ENCODE measurements at places on chromosomes 12 and 14.

- no peak for DNase-seq
Measured at GRCh38 chr12:130868412-130868811, 3.5 kb upstream of the RAN start.

DNA sequence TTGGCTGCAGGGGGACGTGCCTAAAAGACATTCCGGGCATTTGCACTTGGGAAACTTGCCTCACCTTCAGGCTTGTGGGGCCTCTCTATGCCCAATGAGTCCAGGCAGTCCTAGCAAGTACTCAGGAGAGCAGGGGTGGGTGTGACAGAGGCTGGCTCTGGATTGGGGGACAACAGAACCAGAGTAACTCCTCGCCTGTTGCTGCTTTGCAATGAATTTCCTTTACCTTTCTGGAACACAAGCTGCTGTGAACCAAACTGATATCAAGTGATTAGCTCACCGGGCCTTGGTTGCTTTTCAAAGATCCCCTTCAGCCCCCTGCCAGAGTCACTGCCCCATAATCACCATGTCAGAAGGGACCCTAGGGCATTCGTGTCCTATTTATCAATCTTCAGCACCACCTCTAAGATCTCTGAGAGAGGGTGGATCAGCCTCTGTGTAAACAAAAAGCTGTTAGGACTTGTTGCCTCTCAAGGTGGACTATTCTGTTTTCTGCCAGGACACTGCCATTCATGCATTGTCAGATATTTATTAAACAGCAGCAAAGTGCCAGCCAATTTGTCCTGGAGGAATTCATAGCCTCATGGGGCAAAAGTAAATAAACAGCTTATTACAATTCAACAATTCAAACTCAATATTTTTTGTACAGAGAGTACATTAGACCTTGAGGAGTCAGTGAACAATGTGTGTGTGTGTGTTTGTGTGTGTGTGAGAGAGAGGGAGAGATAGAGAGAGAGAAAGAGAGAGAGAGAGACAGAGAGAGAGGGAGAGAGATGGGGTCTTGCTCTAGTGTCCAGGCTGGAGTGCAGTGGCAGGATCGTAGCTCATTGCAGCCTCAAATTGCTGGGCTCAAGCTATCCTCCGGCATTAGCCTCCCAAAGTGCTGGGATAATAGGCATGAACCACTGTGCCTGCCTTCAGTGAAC, 11.3 kb downstream of the NFATC4 start:
- no peak for DNase-seq

- DNase-seq = no peak
Measured at GRCh38 chr14:53042480-53042879, 91.6 kb upstream of the FERMT2 start.

DNA sequence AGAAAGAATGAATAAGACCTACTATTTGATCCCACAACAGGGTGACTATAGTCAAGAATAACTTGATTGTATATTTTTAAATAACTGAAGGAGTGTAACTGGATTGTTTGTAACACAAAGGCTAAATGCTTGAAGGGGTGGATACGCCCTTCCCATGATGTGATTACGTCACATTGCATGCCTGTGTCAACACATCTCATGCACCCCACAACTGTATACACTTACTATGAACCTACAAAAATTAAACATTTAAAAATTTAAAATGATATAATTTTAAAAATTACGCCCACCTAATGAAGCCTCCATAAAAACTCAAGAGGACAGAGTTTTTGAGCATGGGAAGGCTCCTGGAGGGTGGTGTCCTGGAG, 94.5 kb downstream of the SCARB1 start:
- DNase-seq = no peak

DNA sequence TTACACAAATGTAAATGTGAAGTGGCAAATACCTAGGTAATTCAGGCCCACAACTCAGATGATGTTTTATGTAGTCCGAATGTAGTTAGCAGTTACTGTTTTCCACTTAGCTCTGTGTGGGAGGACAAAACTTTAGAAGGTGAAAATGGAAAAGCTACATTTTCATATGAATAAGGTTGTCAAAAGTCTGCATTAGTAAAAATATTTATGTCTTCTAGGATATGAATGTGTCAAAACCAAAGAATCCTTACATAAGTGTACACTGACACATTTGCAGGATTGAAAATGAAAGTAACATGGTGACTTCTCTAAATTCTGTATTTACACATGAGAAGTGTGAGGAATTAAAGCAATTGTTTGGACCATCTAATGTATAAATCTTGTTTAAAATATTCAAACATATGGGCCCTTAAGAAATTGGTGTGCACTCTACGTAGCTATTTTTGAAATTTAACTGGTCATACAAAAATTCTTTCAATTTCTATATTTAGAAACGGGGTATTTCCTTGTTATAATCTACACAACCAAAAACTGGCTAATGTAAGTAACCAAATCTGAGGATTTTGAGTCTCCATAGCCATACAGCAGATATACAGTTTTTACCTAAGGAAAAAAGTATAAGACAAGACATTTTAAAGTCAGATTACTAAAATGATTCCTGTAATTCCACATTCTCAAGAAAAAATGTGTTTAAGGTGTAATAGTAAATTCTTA, 5.4 kb downstream of the CDKN1B start:
- no peak for DNase-seq

- no peak for DNase-seq
Measured at GRCh38 chr12:108591267-108591980, 6.5 kb downstream of the TMEM119 start.

DNA sequence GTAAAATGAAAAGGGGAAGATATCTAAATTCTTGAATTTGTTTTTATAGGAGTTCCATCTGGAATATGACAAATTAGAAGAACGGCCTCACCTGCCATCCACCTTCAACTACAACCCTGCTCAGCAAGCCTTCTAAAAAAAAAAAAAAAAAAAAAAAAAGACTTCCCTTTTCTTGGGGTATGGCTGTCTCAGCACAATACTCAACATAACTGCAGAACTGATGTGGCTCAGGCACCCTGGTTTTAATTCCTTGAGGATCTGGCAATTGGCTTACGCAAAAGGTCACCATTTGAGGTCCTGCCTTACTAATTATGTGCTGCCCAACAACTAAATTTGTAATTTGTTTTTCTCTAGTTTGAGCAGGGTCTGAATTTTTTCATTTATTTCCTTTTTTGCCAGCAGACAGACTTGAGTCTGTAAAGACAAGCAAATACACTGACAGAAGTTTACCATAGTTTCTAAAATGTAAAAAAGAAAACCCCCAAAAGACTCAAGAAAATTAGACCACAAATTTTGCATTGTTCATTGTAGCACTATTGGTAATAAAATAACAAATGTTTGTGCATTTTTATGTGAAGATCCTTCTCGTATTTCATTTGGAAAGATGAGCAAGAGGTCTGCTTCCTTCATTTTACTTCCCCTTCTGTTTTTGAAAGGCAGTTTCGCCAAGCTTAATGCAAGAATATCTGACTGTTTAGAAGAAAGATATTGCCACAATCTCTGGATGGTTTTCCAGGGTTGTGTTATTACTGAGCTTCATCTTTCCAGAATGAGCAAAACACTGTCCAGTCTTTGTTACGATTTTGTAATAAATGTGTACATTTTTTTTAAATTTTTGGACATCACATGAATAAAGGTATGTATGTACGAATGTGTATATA, 12.1 kb upstream of the KCNMB4 start:
- DNase-seq = no peak

DNA sequence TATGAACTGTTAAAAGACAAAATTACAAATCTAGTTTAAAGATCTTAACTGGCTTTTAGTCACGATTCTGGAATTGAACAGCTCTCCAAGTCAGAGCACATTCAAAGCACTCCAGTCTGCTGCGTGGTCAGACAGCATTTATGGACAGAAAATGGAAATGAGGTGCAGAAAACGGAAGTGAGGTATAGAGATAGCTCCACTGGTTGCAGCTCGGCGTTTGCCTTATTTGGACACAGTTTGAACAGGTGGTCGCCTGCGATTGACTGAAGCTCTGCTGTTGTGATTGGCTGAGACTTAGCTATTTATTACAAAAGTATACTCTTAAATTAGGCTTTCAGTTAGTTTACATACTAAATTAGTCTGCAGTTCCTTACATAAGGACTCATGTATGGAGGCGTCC, 28.3 kb downstream of the TRIM9 start:
- no peak for DNase-seq

GRCh38 chr12:9039397-9039977, 50.1 kb downstream of the KLRG1 start:
- DNase-seq = no peak

- no peak for DNase-seq
Measured at GRCh38 chr14:49581209-49582112, 4.7 kb downstream of the RPS29 start.

- no peak for DNase-seq
Measured at GRCh38 chr12:84994426-84994825, 41.7 kb downstream of the TSPAN19 start.

DNA sequence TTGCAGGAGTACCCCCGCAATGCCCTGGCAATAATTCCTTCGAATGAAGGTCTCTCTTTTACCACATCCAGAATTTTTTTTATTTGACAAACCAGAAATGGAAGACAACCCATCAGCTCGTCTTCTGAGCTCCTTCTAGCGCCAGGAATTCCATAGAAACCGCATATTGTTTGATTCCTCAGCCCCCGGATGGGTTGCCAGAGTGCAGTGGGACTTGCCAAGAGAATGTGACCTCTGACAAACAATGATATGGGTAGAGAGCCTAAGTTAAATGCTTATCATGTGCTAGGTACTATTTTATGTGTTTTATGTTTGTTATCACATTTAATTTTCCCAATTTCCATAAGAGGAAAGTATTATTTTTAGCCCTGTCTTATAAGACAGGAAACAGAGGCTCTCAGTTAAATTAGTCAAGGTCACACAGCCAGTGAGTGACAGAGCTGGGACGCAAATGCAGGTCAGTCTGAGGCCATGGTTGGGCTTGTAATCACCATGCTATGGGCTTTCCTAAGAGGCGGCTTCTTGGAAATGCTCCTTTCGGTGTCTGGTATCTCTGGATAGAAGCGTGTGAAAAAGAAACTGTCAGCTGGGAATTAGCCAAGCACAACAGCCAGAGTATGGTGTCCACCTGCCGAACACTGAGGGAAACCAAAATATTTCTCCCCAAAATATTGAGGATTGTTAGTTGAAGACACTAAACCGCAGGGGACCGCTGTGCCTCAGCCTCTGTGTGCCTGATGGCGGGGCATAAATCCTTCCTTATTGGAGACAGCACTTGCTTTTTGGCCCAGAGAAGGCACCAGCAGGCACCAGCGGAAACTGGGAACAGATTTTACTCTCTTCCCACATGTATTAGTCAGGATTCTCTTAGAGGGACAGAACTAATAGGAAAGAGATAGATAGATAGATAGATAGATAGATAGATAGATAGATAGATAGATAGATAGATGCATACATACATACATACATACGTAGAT, 29.4 kb upstream of the ETFBKMT start:
- no peak for DNase-seq

DNA sequence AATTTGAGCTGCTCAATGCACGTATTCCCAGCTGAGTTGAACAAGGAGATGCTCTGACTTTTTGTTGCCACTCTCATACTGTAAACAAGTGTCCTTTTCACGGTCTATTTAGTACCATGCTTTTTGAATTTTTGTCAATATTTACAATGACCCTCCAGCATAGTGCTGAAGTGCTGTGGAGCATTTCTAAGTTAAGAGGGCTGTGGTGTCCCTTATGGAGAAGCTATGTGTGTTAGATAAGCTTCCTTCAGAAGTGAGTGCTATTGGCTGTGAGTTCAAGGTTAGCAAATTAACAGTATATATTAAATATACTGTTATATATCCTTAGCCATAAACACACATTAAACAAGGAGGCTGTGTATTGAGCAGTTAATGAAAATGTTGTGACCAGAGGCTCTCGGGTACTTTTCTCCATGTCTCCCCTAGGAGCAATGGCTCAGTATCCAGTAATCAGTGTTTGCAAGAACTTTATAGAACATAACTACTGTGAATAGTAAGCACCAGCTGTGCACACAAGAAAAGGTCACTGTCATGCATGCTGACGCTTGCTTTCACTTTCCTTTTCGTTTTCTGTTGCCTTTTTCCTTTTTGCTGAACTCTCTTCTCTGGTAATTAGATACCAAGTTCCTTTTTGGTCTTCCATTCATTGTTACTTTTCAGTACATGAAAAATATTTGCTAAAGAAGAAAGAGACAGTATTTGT, 187.2 kb upstream of the NEDD1 start:
- no peak for DNase-seq

DNA sequence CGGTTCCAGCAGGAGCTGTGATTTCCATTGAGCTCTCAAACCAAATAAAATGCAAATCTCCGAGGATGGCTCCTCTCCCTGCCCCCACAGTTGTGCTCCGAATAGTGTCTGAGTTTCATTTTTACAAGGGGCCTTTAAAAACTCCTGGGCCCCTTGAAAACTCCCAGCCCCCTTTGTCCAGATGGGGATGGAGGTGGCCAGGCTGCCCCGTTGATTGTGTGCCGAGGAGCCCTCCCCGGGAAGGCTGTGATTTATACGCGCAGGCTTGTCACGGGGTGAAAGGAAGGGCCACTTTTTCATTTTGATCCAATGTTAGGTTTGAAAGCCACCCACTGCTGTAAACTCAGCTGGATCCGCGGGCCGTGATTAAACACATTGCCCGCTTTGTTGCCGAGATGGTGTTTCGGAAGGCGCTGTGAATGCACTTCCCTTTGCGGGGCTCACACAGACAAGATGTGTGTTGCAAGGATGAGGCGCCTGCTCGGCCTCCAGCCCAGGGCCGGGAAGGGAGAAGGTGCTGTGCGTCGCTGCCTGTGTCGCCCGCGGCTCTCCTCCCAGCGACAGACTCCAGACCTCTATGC, 98.8 kb downstream of the TMEM132C start:
- DNase-seq = no peak

GRCh38 chr12:92482599-92482998, 220.2 kb upstream of the PLEKHG7 start:
- DNase-seq = no peak

- DNase-seq = no peak
Measured at GRCh38 chr12:66716522-66716921, 37.6 kb upstream of the GRIP1 start.

- DNase-seq = no peak
Measured at GRCh38 chr12:99192489-99192888, 455.1 kb upstream of the GARIN6 start.

DNA sequence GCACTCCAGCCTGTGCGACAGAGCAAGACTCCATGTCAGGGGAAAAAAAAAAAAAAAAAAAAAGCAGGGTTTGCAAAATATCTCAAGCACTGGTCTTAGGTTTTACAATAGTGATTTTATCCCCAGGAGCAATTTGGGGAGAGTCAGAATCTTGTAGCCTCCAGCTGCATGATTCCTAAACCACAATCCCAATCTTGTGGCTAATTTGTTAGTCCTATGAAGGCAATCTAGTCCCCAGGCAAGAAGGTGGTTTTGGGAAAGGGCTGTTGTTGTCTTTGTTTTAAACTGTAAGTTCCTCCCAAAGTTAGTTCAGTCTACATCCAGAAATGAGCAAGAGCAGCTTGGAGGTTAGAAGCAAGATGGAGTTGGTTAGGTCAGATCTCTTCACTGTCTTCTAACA, 135.7 kb downstream of the PLXNC1 start:
- DNase-seq = no peak

DNA sequence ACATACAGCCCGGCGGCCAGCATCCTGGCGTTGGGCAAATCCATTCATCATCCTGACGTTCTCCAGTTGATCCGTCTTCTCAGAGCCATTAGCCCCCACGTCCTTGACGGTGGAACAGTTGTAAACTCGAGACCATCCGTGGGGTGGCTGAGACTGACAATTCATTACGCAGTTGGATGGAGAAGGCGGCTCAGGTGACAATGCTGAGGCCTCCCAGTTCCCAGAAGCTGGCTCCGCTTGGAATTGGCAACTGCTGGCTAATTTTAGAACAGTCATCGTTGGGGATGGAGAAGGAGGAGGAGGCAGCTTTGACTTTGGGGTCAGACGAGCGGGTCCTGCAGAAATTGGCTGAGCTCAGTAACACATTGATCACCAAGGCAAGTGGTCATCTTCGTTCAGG, 186.5 kb downstream of the PHETA1 start:
- no peak for DNase-seq
